Pancreas (tissue), 10 donors: ENCODE measurements at places on chromosomes 1 and 21. TPM values are rescaled to one million over a fixed set of nuclear protein-coding genes. Genes with fewer than 3 reads are reported as not detected.

GJC2 gene
- polyA plus RNA-seq, result 0.80 TPM

DNA sequence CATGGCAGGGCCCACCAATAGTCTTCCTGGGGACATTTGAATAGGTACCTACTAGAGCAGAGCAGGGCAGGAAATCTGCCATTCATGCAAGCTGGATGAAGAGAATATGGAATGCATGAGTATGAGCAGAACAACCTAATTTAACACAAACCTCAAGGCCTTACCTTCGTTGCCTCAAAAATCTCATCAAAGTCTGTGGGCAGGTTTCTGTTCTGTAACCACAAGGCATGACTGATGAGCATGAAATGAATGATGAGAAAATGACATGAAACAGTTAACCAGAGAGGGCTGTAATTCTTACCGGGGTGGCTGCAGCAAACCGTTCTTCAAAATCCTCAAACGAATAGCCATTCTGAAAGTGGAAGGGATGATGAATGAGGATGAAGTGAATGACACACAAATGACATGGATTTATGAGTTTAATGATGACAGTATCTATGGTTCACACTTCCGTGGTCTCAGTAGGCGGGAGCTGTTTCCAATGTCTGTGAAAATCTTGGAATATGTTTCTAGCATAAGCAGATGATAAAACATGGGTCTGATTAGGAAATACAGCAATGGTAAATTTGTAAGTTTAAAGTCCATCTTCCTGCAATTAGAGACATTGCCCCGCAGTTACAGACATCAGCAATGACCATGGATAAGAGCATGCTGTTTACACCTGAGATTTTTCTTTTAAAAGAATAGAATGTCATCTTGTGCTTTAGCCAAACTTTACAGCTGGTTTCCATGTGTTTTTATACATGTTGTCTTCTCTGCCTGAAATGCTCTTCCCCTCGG lies 67.6 kb upstream of the C8B start:
- no peaks in the 10 kb centered on the region for H3K27me3 ChIP-seq
- no peak for DNase-seq
- H3K27ac ChIP-seq, result no peak overlapping the region
- no peaks in the 10 kb centered on the region for H3K4me1 ChIP-seq

DNA sequence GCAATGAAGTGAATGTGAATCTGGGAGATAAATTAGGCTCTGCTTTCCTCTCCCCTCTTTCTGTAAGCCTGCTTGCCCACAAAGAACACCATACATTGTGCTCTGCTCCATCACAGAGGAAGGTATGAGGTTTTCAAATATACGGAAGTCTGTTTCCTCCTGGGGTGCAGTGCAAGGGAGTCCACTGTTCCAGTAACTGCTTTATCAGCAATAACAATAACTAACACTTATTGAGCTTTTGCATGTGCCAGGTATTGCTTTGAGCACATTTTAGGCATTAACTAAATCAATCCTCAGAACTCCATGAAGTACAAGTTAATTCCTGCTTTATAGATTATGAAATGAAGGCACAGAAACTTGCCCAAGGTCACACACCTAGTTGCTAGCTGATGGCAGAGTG lies 10.0 kb downstream of the LTN1 start:
- no peak overlapping the region for H3K27ac ChIP-seq
- DNase-seq, result no peak
- peaks cover 23% of the 10 kb centered on the region for H3K36me3 ChIP-seq
- no peak overlapping the region for H3K4me3 ChIP-seq

SLC6A17 gene
- polyA plus RNA-seq, result 2.1 TPM

GRCh38 chr1:92411511-92411910 lies 75.2 kb downstream of the GFI1 start:
- H3K4me3 ChIP-seq, result no peak overlapping the region
- DNase-seq, result no peak
- no peaks in the 10 kb centered on the region for H3K4me1 ChIP-seq
